HT-29 (cell line): ENCODE measurements at places on chromosomes 13 and 19.

DNA sequence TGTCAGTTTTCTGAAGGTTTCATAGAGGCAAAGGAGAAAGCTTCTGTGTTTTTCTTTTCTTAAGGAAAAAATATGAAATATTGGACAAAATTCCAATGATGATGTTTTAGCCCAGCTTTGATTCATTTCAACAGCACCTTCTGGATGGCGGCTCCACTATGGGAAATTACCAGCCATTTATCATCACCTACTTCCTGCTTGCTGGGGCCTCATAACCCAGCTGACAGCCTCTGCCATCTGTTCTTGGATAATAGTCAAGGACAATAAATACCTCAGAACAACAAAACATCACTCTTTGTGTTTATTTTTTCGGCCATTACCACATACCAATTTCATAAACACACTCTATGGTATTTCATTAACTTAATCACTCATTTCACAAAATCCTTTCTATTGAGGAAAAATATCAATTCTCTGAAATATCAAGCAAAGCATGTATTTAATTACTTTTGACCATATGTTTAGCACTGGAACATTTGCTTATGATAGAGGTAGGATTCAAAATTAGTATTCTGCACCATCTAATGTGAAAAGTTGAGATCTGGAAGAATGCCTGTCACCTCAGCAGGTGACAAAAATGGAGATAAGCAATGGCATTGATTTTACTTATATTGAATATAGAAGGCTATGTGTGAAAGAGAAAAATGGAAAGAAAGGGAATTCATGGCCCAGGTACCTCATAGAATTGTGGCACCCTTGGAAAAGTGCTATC is 629.7 kb downstream of the LIG4 start:
- DNase-seq: no peak

GRCh38 chr13:30739761-30740642 is 4.7 kb downstream of the ALOX5AP start:
- DNase-seq: peak; percentile 64

GRCh38 chr13:104530741-104531140 is 1464.5 kb upstream of the SLC10A2 start:
- no peak for DNase-seq

DNA sequence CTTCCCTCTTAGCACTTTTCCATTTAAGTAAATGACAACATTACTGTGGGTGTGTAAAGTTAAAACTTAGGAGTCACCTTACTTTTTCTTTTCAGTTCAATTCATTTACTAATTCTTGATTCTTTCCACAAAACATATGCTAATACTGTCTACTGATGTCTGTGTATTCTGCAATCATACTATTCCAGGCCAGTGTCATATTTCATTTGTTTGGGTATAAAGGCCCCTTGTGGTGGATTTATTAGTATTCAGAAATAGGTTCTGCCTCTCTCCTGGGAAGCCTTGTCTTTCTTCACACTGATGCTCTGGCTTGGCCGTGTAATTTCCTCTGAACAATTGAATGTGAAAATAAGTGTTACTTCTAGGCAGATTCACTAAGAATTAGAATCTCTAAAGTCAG is 621.9 kb upstream of the SPRY2 start:
- no peak for DNase-seq

GRCh38 chr19:33159893-33160292 is 28.0 kb downstream of the WDR88 start:
- DNase-seq: no peak

GRCh38 chr13:112859817-112860190 is 109.2 kb upstream of the MCF2L start:
- DNase-seq: no peak

DNA sequence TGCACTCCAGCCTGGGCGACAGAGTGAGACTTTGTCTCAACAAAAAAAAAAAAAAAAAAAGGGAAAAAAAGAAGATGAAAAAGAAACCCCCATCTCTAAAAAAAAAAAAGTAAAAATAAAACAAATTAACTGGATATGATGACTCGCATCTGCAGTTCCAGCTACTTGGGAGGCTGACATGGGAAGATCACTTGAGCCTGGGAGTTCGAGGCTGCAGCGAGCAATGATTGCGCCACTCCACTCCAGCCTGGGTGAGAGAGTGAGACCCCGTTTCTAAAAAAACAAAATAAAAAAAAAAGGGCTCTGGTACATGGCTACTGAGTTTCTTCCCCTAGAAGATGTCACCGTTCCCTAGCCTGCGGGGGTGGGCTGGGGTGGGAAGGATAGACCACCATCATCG is 2.4 kb upstream of the CATSPERG start:
- no peak for DNase-seq

DNA sequence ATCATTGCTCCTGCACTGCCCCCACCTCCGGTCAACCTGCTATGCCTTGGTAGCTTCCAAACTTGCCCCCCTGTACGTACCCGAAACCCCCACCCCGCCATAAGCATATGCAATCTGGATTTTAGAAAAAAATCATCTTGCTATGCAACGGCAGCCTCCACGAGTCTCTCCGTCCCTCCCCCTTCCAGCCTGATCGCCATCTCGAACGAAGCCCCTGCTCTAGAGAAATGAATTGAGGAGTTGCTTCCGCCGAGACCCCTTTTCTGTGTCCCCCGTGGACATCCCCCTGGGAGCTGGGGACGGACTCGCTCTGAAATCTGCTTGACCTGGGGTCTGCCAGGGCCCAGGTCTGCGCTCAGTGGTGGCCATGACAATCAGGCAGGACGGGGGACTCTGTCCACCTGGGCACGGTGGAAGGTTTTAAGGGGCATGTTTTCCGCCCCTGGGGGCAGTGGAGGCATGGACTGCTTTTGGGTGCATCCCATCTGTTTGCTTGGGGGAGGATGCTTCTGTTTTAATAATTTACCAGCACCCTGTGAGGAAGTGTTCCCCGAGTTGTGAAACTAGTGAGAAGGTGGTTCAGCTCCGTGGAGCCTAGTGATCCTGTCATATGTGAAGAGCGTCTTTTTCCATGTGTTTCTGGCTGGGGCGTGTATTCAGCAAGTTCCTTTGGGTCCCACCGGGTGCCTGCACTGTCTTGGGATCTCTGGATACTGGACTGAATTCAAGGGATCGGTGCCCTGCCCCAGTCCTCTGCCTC is 1.0 kb downstream of the KDM4B start:
- DNase-seq: peak; percentile 18

DNA sequence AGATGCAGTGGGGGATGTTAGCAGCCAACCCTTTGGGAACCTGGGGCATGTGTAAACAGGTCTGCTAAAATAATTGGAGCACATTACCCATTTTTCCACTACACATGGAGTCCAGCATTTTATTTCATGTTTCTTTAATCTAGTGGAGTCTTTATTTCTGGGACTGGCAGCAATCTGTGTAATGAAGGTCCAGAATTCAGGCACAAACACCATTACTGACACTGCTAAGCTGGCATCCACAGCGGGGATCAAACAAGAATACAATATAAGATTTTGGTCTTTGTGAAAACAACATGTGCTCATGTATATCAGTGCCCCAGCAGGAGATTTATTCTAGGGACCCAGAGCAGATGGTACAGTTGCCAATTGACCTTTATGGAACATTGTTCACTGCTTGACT is 1587.0 kb upstream of the PRR20A start:
- DNase-seq: no peak

- peak; percentile 27 for DNase-seq
Observed at GRCh38 chr13:39039041-39039440, 785 bp downstream of the NHLRC3 start.

DNA sequence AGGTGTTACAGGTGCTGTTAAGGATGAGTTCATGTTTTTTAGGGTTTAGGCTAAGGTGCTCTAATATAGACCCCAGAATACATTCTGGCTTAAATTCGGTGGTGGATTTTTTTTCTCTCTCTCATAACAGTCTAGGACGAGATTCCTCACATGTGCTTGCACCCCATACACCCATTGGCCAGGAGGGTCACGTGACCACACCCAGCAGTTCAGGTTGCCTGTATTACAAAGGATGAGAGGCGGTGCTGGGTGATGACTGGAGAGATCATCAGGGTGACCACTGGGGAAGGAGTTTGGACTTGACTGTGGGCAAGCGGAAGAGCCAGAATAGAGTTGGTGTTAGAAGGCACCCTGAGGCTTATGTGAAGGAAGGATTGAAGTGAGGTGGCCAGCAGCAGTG is 27.7 kb downstream of the PPP2R1A start:
- no peak for DNase-seq

GRCh38 chr19:3572855-3573161 is at the start of gene HMG20B:
HMG20B (plus strand) TSS chr19:3572944; CDS start chr19:3573310, 366 bp downstream.
- no peak for DNase-seq

DNA sequence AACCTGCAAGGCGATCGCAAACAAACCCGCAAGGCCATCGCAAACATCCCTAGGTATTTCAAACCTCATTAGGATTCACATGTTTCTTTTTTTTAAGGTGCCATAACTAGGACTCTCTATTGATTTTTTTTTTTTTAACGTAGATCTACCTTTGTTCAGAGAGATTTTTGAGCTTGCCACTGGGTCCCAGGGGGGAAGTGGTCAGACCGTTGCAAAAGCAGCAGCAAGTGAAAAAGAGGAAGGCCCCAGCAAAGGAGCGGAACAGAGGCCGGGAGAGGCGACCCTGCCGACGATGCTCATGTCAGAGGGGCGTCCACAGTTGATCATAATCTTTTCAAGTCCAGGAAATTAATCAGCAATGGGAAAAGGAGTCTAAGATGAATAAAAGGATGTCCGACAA is 32.7 kb upstream of the FLT1 start:
- no peak for DNase-seq

GRCh38 chr13:100483139-100483538 is 105.5 kb downstream of the GGACT start:
- DNase-seq: no peak

GRCh38 chr13:109695402-109696190 is 90.8 kb downstream of the IRS2 start:
- DNase-seq: no peak

GRCh38 chr13:84377106-84377505 is 494.8 kb upstream of the SLITRK1 start:
- DNase-seq: no peak

DNA sequence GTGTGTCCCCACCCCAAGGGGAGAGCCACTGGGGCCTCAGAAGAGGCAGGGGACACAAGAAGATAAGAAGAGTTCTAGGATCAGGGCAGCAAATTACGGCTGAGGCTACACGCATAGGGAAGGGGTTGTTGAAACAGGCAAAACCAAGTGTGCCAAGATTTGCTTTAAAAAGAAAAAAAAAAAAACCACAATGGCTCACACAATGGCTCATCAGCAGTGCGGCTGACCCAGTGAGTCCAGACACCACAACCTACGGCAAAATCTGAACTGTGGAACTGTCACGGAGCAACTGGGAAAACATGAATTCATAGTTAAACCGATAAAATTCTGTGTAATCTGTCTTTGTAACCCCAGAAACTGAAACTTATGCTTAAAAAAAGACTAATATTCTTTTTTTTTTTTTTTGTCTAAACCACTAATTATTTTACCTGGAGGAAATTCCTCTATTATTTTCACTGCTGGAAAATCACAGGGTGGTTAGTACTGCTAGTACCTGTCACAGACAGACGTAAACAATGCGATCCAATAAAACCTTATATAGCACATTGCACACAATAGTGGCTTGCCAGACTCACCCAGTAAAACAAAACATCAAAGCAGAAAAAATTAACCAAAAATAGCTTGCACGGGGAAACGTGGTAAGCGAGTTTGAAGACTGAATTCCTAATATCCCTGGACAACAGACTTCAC is 325.4 kb upstream of the TSHZ3 start:
- DNase-seq: no peak

DNA sequence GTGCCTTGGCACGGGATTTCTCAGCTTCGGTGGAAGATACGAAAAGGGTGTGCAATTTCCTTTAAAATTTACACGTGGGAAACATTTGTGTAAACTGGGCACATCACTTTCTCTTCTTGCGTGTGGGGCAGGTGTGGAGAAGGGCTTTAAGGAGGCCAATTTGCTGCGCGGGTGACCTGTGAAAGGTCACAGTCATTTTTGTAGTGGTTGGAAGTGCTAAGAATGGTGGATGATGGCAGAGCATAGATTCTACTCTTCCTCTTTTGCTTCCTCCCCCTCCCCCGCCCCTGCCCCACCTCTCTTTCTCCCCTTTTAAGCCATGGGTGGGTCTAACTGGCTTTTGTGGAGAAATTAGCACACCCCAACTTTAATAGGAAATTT is 7.2 kb downstream of the SLITRK5 start:
- DNase-seq: no peak

GRCh38 chr19:14449321-14449720 is 16.2 kb downstream of the PKN1 start:
- no peak for DNase-seq

DNA sequence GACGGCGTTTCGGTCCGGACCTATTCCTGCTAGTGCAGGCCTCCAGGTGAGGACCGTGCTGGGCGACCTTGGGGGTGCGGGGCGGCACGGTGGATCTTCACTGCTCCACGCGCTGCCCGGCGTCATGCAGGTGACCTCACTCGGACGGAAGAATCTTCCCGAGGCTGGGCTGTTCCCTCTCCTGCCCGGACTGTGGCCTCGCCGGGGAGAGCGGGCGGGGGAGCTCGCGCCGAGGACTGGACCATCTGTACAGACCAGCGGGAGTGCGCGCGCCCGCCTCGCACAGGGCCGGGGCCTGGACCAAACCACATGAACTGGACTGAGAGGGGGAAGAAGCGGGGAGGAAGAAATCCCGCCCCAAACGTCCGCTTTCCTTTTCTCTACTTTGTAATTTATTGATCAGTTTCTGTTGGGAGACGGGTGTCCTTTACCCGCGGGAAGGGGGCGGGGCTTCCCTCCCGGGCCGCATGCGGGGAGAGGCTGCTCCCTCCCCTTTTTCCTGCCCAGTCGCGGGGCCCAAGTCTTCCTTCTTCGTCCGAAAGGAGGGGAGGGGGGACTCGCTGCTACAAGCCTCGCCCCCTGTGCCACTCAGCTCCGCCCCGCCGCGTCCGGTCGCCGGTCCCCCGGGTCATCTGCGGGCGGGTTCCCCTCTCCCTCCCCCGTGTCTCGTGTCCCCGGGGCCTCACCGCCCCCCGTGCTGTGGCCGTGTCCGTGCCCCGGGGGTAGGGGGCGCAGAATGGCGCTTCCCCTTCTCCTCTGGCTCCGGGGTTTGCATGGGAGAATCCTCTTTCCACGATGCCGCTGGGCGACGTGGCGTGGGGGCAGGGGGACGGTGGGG is 4.9 kb downstream of the HRC start:
- DNase-seq: peak; percentile 97

GRCh38 chr19:10279737-10280442 is 6.9 kb upstream of the ICAM4 start:
- no peak for DNase-seq

- no peak for DNase-seq
Observed at GRCh38 chr19:32053376-32053775, 292.0 kb upstream of the ZNF507 start.
